ENCODE measurements at places on chromosomes 11 and 22.

DNA sequence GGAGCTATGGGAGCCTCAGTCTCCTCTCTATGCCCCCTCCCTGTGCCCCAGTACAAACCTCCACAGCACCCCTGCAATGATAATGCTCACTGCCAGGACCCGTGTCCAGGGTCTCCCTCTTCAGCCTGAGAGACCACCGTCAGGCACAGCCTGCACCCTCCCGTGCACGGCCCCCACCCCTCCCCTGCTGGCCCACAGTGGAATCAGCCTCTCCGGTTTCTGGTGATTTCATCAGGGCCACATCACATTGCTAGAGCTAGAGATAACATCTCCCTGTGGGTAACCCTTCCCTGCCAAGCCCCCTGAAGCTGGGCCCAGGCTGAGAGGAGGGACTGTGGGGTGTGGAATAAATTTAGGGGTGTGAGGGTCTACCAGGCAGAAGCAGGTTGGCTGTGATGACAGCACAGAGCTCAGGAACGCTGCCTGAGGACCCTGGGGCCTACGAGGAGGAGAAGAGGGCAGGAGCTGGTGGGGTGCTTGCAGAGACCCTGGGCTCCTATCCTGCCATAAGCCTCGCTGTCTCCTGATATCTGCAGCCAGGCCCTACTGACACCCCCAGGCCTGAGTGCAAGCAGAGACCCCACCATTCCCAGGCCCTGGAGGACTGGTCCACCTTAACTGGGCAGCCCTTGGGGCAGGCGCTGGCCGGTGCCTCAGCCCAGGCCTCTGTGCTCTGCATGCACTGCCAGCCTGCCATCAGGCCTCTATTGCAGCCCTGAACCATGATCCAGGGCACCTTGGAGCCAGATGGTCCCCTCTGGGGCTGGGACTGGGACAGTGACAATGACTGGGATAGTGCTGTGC lies at the start of gene KLHDC7B:
KLHDC7B (plus strand) TSS at position 378 of the 804 bp plus-strand sequence; CDS start at position 723, 345 bp downstream.
- DNase-seq, result no peak

GRCh38 chr11:91730057-91730456 lies 494.6 kb upstream of the FAT3 start:
- DNase-seq, result no peak

DNA sequence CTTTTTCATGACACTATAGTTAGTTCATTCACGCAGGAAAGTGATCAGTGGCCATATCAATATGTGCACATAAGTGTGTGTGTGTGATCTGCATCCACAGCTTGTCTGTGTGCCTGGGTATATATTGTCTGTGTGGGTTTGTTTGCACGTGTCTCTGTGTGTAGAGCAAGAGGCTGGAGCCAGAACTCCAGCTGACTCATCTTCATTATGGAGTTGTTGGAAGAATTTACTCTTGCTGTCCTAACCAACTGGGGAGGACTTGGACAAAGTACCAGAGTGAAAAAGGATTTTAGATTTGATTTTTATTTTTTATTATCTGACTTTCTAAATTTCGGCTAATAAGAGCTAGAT lies 63.9 kb downstream of the TP53I11 start:
- DNase-seq, result no peak

DNA sequence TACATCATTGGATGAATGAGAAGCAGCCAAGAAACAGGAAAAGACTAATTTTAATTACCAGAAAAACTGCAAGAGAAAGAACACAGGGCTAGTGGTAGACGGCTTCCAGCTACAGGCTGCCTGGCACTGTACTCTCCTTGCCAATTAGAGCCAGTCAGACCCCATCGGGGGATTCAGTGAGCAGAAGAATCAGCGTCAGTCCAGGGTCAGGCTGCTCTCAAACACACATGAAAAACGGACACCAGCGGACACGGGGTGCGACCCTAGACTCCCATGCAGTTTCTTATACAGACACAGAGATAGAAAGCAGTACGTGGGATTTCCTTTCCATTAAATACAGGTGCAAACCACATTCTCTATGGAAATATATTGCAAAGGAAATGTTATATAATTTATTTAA lies 1.1 kb upstream of the CNTN5 start:
- no peak for DNase-seq

- no peak for DNase-seq
Observed at GRCh38 chr11:115144914-115145313, 359.3 kb downstream of the CADM1 start.

DNA sequence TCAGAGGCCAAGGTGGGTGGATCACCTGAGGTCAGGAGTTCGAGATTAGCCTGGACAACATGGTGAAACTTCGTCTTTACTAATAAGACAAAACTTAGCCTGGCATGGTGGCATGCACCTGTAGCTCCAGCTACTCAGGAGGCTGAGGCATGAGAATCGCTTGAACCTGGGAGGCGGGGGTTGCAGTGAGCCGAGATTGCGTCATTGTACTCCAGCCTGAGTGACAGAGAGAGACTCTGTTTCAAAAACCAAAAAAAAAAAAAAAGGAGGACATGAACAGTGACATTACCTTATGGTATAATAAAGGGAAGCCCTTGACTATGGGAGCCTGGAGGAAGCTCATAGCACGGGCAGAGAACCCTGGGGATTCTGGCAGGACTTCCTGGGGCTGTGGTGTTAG lies 16.5 kb upstream of the PLEKHB1 start:
- DNase-seq, result no peak

DNA sequence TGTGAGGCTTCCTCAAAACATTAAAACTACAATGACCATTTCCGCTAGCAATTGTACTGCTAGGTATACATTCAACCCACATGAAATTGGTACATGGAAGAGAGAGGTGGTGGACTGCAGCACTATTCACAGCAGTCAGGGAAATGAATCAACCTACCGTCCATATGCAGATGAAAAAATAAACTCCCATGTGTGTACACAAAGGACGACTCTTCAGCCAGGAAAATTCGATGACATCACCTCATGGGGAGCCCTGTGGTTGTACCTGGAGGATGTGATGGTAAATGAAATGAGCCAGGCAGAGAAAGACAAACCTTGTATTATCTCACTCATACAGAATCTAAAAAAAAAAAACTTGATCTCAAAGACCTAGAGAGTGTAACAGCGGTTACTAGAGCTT lies 23.3 kb downstream of the RFPL3 start:
- no peak for DNase-seq

All from T-helper 17 cell (primary cell).